ENCODE measurements at places on chromosomes 6 and 20. TPM values are rescaled to one million over a fixed set of nuclear protein-coding genes. Genes with fewer than 3 reads are reported as not detected.

The SPATA25 gene
- total RNA-seq = 3.3 TPM

The SLC25A27 gene
- total RNA-seq = 1.1 TPM

The RSPO3 gene
- total RNA-seq = 0.66 TPM

The SEMG1 gene
- total RNA-seq = not detected

The PDYN gene
- not detected for total RNA-seq

The KHDC1 gene
- total RNA-seq = 3.3 TPM

The BANF2 gene
- total RNA-seq = not detected

The RBM24 gene
- 9.3 TPM for total RNA-seq

The PRPH2 gene
- 2.6 TPM for total RNA-seq

The C6orf52 gene
- not detected for total RNA-seq

The BACH2 gene
- total RNA-seq = 1.3 TPM

The LY6G5C gene
- 0.66 TPM for total RNA-seq

The ZC3H12D gene
- total RNA-seq = 0.14 TPM

The DOK5 gene
- 0.14 TPM for total RNA-seq

The PAK5 gene
- not detected for total RNA-seq

The APOM gene
- 0.72 TPM for total RNA-seq
